Stimulated activated CD4-positive, alpha-beta T cell treated with anti-CD3 and anti-CD28 coated beads, Interleukin-15, amount 100 ng/mL, for 48 hours (primary cell): ENCODE measurements at places on chromosomes 11 and 22.

- DNase-seq = no peak
These were observed 743.4 kb downstream of the OPCML start for GRCh38 chr11:132788816-132789325.

- no peak for DNase-seq
These were observed 51.1 kb downstream of the CLMP start for GRCh38 chr11:123143921-123144320.

DNA sequence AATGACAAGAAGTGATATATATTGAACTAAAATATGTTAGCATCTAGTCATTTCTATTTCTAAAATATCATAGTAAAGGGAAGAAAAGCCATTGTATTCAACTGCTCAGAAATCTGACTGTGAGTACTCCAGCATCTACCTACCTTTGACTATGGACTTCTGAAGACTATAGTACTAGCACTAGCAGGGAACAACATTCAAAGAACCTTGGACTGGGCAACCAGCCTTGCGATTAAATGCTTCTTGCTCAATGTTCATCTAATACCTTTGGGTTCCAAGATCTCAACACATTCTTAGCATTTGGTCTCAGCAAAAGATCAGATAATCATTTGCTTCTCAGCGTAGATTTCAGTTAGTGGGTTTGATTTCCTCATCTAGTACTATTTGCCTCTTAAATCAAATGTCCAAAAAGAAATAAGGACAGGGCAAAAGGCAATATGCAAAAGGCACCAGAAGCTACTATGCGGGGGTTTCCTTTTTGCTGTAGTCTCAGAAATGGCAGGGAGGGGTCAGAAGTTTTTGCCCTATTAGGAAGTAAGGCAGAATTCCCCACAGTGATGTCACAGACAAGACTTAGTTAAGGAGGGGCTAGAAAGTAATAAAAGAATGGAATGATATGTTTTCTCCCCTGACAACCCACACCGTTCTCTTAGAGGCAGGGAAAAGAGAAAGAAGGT, 80.6 kb downstream of the GAB2 start:
- DNase-seq = no peak

DNA sequence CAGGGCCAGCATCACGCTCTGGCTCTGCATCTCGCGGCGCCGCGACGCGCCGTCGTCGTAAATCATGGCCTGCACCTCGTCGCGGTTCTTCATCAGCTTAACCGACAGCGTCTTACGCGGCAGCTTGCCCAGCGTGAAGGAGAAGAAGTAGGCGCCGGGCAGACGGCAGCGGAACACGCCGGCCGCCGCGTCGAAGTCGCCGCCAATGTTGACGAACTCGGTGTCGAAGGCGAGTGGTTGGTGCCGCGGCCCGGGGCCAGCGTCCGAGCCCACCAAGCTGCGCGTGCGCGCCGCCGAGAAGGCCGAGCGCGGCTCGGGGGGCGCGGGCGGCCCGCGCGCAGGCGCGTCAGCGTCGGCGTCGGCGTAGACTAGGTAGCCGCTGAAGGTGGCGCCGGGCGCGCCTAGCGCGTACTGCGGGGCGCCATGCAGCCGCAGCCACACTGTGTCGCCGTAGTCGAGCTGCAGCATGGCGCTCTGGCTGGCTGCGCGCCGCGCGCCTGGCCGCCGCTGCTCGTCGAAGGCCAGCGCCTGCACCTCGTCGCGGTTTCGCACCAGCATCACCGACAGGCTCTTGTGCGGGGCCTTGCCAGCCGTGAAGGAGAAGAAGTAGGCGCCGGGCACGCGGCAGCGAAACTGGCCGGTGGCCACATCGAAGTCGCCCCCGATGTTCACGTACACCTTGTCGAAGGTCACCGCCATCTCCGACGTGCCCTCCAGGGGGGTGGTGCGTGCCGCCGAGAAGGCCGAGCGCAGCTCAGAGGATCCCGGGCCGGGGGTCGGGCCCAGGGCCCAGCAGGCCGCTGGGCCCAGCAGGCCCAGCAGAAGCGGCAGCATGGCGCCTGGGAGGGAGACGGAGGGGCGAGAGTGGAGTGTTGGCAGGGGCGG, 3.7 kb downstream of the FAM180B start:
- no peak for DNase-seq

DNA sequence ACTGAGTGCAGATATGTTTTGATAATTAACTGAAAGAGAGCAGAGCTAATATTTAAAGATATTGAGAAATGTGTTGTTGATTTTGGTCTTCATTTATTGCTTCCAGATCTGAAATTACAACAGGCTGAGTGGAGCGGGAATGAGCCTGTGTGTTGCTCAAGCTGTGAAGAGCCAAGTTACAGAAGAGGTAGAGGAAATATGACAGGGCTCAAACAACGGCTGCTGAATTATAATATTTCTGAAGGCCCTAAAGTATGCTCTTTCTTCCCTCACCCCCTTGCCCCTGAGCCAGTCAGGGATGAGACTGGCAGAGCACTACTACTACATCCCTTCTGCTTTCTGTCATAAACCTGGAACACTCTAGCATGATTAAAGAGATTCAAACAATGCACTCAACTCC, 115.6 kb downstream of the FANCF start:
- DNase-seq = no peak

- DNase-seq = no peak
These were observed 65.8 kb upstream of the NECTIN1 start for GRCh38 chr11:119794756-119795155.

GRCh38 chr11:45795379-45795778, 9.6 kb upstream of the SLC35C1 start:
- no peak for DNase-seq

- DNase-seq = no peak
These were observed 194.3 kb upstream of the ANO3 start for GRCh38 chr11:26137651-26138050.

GRCh38 chr22:49785046-49785521, 42.6 kb downstream of the BRD1 start:
- no peak for DNase-seq

DNA sequence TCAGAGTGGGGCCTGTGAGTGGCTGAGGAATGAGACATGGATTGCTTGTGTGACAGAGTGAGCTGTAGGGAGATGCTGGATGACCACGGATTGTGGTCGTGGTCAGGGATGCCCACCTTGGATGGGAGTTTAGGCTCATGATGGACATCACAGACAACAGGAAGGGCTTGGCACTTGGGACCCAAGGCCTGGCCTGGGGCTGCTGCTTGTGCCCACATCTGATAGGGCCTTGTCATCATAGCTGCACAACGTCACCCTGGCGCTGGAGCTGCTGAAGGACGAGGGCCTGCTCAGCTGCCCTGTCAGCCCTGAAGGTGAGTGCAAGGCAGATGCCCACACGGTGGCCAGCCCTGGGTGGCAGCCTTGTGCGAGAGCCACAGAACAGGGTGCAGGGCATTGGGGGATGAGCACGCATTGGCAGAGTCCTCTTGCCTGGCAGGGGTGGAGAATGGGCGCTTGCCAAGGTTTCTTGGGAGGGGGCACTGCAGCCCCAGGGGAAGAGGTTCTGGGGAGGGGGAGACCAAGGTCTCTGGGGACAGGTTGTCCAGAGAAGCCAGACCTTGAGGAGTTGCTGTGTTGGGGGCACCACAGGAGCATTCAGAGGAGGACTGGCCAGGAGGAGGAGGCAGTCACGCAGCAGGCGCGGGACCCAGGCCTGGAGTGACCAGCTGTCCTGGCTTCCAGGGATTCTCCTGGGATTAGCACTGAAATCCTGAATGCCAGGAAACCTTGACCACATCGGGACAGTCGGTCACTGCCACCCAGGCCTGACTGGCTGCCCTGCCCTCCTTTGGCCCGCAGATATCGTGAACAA, 25.0 kb downstream of the PARVG start:
- no peak for DNase-seq

GRCh38 chr11:73293356-73293936, 14.6 kb upstream of the ARHGEF17 start:
- DNase-seq = no peak

- no peak for DNase-seq
These were observed 23.8 kb upstream of the SLC22A12 start for GRCh38 chr11:64566915-64567891.

- DNase-seq = no peak
These were observed 971.4 kb downstream of the BRD1 start for GRCh38 chr22:48856308-48856615.

GRCh38 chr11:74725701-74726100, 5.5 kb downstream of the CHRDL2 start:
- no peak for DNase-seq

DNA sequence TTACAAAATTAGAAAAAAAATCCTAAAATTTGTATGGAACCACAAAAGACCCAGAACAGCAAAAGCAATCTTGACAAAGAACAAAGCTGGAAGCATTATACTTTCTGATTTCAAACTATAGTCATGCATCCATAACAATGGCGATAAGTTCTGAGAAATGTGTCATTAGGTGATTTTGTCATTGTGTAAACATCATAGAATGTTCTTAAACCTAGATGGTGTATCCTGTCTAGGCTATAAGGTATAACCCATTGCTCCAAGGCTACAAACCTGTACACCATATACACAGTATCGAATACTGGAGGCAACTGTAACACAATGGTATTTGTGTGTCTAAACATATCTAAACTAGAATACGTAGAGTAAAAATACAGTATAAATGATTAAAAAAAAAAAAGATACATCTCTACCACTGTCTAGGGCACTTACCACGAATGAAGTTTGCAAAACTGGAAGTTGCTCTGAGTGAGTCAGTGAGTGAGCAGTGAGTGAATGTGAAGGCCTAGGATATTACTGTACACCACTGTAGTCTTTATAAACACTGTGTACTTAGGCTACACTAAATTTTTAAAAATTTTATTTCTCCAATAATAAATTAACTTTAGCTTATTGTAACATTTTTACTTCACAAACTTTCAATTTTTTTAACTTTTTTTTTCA, 18.1 kb upstream of the SC5D start:
- DNase-seq = no peak

GRCh38 chr11:128336203-128336602, 251.2 kb downstream of the ETS1 start:
- no peak for DNase-seq

DNA sequence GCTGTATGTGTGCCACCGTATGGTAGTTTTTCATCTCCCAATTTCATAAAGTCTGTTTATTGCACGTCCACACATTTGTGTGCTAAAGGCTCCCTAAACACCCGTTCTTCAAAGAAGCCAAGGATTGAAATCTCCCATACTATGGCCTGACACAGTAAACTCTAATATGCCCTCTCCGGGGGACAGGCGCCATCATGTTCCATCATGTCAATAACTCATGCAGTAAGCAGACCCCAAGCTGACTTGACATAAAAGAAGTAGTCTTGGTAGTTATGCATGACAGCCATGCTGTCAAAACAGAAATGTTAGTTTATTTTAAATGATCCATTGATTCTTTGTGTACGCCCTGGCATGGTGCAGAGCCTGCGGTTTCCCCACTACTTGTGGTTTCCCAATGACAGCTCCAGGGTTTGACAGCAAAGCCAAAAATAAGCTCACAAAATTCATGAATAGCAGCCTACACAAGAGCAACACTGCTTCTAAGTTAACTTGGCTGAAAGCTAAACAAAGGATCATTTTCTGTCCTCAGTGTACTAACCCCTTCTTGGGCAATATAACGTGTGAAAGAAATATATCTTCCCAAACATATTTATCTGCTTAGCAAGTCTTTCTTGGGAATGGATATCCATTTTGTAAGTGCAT, 56.5 kb upstream of the CABP7 start:
- no peak for DNase-seq

DNA sequence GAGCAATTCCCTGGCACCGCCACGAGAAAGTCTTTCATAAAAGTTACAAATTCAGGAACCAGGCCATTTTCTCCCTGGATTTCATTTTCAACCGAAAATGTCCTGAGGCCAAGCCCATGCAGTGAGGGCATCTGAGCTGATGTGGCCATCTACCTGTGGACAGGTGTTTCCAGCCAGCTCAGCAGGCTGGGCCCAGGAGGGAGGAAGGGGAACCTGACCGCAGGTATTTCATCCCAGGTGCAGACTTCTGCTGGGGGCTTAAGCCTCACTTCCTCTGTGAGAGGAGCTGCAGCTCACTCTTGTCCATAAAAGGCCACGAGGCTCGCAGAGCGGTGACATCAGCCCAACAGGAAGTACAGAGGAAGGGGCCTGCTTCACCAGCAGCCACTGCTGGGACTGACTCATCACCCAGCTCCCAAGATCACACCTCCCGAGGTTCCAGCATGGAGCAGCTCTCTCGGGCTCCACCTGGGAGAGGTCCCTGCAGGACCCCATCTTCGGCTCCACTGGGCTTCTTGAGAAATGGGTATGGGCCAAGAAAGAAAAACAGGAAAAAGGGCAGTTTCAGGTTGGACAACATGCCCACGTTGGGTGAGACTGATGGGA, 56.4 kb downstream of the MYH9 start:
- DNase-seq = peak; percentile 78

DNA sequence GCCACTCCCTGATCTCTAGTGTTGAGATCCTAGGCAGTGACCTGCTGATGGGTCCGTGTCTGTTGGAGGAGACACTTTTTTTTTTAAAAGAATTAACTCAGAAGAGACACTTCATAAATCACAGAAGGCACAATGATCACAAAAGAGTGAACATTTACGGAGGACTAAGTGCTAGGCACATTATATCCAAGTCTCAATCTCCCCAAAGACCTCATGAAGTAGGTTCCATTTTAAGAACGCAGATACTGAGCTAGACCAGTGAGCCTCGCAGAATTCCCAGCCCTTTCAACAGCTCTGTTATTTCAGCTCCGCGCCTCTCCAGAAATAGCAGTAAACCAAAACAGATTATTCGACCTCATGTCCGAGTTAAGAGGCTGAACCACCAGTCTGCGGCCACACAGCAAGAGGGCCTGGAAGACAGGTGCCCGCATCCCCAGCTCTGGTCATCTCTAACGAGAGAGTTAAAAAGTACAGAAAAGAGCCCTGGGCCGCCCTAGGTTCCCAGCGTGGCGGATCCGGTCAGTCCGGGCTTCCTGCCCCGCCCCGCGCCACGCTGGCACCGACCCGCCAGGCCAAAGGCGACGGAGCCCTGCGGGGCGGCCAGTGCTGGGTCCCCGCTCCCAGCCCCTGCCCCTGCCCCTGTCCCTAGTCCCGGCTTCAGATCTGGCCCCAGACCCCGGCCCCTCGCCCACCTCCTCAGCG, 612 bp downstream of the XBP1 start:
- DNase-seq = no peak

GRCh38 chr11:18617688-18618341, 16.3 kb downstream of the SPTY2D1 start:
- no peak for DNase-seq

- no peak for DNase-seq
These were observed 33.9 kb downstream of the ARHGAP1 start for GRCh38 chr11:46666516-46666915.

- no peak for DNase-seq
These were observed 169.5 kb downstream of the EFCAB6 start for GRCh38 chr22:43642319-43643206.

GRCh38 chr11:27296497-27296896, 66.5 kb downstream of the CCDC34 start:
- DNase-seq = no peak

GRCh38 chr11:1884303-1884700, 7.4 kb downstream of the PRR33 start:
- DNase-seq = no peak
